GM20000 (cell line): ENCODE measurements at places on chromosomes 6 and 20.

DNA sequence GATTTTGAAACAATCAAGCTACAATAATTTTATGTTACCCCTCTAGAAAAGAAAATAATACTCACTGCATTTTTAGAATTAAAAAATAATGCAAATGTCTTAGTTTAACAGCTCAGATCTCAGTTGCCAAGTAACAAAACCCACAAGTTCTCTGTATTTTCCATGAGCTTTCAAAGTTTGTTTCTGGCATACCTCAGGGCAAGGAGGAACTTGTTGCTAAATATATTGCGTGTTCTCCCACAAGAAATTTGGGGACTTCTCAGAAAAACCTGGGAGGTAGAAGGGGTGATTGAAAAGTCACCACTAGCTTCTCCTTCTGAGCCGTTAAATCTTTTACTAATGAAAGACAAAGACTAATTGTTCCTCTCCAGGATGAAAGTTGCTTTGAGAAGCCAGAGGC lies 236.8 kb upstream of the MARCKS start:
- DNase-seq = no peak

- no peak for DNase-seq
Observed at GRCh38 chr6:124659427-124659826, 302.8 kb upstream of the RNF217 start.

GRCh38 chr20:47391276-47392010 lies 34.9 kb upstream of the ZMYND8 start:
- no peak for DNase-seq

GRCh38 chr6:34236443-34237315 lies at the start of gene HMGA1:
Gene HMGA1, plus strand, starts transcription at chr6:34236873. Its CDS starts 3,908 bp downstream, at chr6:34240781.
- peak; percentile 98 for DNase-seq

GRCh38 chr20:46119028-46119546 lies 973 bp downstream of the CD40 start:
- DNase-seq = peak; percentile 61

- no peak for DNase-seq
Observed at GRCh38 chr20:54019127-54019526, 51.3 kb downstream of the BCAS1 start.

GRCh38 chr6:31971279-31971992 lies 502 bp downstream of the DXO start:
- no peak for DNase-seq

DNA sequence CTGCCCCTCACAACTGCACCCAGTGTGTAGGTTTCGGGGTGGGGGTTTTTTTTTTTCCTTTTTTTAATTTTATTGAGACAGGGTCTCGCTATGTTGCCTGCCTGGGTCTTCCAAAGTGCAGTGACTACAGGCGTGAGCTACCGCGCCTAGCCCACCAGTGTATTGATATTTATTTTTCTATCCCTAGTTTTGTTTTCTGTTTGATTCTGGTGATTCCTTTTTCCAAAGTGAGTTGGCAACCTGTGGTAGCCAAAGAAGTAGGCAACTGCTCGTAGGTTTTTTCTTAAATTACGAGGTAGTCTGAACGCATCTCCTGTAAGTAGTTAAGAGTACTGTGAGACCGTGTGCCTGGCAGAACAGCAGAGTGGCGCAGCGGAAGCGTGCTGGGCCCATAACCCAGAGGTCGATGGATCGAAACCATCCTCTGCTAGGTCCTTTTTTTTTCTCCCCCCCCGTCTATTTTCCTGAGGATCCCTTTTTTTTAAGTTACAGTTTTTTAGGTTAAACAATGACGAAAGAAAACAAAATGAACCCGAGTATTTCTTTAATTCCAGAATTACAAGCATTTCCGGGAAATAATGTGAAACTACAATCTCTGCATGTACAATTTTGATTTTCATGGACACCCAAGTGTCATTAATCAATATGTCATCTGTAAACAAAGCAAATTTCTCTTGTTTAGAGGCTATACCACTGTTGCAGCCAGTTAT lies 78.7 kb upstream of the BTN3A2 start:
- DNase-seq = peak; percentile 22

GRCh38 chr20:58147628-58148370 lies 80.7 kb downstream of the ANKRD60 start:
- DNase-seq = no peak

DNA sequence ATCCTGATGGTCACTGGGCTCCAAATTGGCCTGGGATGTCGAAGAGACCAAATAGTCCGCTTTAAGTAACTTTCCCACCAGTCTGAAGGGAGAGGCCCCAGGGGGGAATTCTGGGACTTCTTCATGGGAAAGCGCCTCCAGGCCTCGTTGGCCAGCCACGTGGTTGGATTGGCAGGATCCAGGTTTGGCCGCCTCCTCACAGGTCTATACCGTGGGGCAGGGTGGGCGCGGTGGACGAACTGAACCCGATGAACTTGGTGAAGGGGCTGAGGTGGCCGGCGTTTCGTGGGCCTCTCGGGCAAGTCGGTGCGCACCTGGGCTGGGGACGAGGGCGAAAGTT lies 297 bp downstream of the POM121L2 start:
- DNase-seq = no peak

GRCh38 chr20:11124849-11125505 lies 451.2 kb upstream of the JAG1 start:
- no peak for DNase-seq

DNA sequence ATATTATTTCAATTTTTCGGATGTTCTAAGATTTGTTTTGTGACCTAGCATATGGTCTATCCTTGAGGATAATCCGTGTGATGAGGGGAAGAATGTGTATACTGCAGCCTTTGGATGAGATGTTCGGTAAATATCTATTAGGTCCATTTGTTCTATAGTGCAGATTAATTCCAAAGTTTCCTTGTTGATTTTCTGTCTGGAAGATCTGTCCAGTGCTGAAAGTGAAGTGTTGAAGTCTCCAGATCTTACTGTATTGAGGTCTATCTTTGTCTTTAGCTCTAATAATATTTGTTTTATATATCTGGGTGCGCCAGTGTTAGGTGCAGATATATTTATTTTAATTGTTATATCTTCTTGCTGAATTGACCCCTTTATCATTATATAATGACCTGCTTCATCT lies 32.2 kb upstream of the SNAP91 start:
- no peak for DNase-seq

- no peak for DNase-seq
Observed at GRCh38 chr6:99745651-99746050, 139.0 kb downstream of the PRDM13 start.

- DNase-seq = peak; percentile 18
Observed at GRCh38 chr20:17226410-17227218, at the start of gene PCSK2. Gene PCSK2, plus strand, starts transcription at chr20:17227040. Its CDS starts 266 bp downstream, at chr20:17227306.

DNA sequence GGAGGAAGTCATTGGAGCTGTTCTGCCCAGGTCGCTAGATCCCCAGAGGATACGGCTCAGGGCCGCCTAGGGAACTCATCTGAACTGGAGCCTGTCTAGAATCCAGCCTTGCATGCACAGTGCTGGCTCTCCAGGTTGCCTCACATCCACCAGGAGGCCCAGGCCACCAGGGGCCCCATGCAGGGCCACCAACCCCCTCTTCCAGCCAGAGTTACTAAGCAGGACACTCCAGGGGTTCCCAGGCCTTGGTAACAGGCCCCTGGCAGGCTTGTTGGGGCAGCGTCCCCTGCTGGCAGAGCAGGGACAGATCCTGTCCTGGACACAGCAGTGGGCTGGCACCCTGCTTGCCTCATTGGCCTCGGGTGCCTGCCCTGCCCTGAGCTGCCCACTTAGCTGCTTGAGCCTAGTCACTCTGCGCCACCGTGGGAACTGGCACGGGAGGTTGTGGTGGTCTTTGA lies 35.3 kb downstream of the EFCAB8 start:
- peak; percentile 30 for DNase-seq

- DNase-seq = no peak
Observed at GRCh38 chr6:18352001-18352400, 35.1 kb upstream of the RNF144B start.

- DNase-seq = no peak
Observed at GRCh38 chr6:43627008-43627825, 1.8 kb downstream of the GTPBP2 start.

- DNase-seq = no peak
Observed at GRCh38 chr6:25035174-25035511, 99.4 kb upstream of the RIPOR2 start.

DNA sequence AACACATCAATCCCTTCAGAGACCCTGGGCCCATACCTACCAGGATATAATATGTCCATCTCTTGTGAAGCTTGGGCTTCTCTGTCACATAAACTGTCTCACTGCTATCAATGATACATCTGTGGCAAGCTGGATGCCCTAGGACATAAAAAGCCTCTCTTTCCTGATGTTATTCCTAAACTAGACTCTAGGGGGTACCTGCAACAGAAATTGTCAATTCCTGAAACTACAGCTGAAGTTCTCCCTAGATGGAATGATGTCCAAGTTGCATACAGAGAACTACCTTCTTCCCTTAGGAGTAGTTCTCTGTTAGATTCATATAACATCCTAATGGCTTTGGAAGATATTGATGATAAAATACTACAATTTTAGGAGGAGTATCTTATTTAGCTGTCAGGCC lies 35.8 kb downstream of the TBX18 start:
- no peak for DNase-seq

DNA sequence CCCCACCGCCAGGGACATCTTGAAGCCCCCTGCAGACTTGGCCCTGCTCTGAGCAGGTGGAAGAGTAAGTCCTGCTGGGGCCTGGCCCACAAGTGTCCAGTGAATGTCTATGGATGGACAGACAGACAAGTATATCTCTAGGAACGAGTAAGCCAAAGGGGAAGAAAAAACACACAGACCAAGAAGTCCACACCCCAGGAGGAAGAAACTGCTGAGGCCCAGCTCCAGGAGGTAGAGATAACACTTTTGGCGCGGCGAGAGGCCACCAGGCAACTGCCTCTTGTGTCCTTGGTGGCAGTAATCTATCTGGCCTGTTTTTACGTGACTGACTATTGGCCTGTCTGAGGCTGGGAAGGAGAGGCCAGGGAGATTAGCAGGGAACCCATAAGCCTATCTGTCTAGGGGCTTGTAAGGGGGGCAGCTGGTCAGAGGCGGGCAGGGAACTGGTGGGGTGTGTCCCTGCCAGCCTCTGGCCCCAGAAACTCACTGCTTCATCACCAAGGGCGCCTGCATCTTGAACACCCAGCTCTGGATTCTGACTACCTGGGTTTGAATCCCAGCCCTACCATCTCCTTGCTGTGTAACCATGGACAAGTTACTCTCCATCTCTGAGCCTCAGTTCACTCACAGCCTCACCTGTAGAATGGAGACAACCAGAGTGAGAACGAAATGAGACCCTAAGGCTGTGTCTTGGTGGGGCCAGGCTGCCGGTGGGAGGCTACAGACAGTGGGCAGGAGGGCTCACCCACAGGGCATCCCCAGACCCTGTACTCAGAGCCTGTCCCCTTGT lies 31.3 kb downstream of the C20orf203 start:
- no peak for DNase-seq

GRCh38 chr20:63942250-63942951 lies 13.8 kb downstream of the UCKL1 start:
- DNase-seq = peak; percentile 72

DNA sequence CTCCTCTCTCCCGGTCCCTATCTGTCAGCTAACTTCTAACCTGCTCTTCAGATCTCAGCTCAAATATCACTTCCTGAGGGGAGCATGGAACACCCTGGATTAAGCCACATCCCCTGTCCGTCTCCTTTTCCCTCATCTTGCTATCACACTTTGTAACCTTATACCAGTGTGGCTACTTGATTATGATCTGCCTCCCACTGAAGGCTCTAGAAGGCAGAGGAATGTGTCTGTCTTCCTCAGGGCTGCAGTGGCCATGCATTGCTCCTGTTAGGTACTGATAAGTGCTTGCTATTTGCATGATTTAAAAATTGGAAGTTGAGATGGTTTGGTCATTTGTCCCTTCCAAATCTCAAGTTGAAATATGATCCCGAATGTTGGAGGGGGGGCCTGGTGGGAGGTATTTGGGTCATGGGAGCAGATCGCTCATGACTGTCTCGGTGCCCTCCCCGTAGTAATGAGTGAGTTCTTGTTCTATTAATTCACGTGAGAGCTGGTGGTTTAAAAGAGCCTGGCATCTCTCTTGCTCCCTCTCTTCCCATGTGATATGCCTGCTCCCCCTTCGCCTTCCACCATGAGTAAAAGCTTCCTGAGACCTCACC lies 71.4 kb downstream of the PLCB4 start:
- DNase-seq = no peak

DNA sequence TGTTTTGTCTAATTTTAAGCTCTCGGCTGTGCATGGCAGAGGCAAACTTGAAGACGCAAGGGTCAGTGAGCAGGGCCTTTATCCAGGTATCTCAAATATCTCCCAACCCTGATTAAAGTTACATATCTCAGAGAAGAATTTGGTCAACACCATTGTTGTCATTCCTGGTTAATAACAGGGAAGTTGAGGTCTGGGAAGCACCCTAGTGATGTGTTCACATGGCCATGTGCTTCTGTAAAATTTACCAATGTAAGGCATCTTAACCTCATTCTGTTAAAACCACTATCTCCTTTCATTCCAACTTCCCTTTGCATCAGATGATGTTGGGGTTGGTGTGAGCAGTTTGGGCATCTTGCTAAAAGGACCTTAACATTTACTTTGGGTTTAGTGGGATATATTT lies 4.0 kb upstream of the FAM110A start:
- no peak for DNase-seq

DNA sequence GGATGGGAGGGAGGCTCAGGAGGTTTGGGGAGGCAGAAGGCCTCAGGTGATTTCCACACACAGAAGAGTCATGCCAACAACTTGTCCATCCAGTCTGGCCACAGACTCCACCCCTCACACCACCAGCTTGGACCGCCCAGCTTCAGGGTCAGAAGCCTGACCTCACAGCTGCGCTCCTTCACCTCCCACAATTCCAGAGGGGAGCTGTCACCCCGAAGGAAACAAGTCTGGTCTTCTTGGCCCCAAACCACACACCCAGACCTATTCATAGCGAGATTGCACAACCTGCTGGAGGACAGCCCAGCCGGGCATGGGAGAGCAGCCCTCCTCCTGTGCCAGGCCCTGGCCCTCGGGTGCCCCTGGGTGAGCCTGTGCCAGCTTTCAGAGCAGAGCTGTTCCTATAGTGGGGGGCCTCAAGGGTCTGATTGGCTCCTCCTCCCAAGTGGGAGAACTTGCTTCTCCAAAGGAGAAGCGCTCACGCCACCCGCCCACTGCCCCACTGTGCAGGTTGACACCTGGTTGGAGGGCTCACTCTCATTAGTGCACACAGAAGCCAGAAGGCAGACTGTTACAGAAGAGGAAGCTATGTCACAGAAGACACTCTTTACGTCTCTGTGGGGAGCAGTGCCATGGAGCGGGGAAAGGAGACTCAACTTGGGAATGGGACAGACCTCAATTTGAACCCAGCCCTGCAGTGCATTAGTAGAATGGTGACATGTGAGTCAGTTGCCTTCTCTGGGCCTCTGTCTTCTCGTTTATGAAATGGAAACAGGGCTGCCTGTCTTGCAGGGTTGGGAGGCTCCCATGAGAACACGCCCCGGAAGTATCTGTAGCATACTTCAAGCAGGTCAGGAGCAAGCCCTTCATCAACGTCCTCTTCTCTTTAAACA lies 128.8 kb downstream of the FOXO3 start:
- DNase-seq = no peak

DNA sequence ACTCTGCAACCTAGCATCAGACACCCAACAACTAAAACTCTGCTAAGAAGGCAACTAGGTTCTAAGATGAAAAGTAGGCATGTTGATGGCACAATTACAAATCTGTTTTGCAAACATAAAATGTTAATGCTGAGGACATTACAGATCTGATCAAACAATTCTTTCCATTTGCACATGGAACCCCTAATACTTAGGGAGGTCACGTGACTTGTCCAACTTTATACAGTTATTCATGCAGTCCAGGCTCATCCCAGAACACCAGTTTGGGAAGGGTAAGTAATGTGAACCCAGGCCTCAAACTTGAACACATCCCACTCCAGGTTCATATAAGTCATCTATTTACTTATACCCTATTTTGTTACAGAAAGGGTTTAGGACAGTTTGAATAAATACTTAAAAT lies 247.2 kb downstream of the HACE1 start:
- no peak for DNase-seq
